ENCODE measurements at places on chromosomes 12 and 14. TPM values are rescaled to one million over a fixed set of nuclear protein-coding genes. Genes with fewer than 3 reads are reported as not detected.

- DNase-seq = no peak
Observed at GRCh38 chr14:106778986-106779385, 1252.6 kb downstream of the TMEM121 start.

- DNase-seq = no peak
Observed at GRCh38 chr12:117707861-117708260, 260.9 kb downstream of the KSR2 start.

DNA sequence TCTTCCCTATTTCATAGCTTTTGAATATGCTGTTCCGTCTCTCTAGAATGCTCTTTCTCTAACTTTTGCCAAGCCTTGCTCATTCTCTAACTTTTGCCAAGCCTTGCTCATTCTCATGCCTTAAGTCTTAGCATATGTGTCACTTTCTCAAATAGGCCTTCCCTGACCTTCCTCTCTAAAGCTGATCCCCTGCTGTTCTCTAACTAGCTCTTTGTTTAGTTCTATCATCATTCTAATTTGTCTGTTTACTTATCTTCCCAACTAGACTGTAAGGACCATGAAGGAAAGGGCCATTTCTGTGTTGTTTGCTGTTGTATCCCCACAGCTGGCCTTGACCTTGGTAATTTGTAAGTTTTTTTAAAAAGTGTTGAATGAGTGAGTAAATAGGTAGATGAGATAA, 71.1 kb downstream of the ZNF641 start:
- DNase-seq = no peak

GRCh38 chr12:67534046-67534445, 114.5 kb upstream of the DYRK2 start:
- no peak for DNase-seq

- DNase-seq = no peak
Observed at GRCh38 chr14:100155049-100155621, 4.3 kb downstream of the DEGS2 start.

GRCh38 chr14:96514694-96515093, 12.5 kb downstream of the PAPOLA start:
- no peak for DNase-seq

DDX55 gene
- 14.4 TPM for total RNA-seq

FAM222A gene
- under 0.01 TPM for total RNA-seq

DIO2 gene
- total RNA-seq = 24.2 TPM

MANSC1 gene
- total RNA-seq = 1.1 TPM

KRT75 gene
- total RNA-seq = not detected

All from IMR-90 (cell line).